ENCODE measurements at places on chromosomes 3 and 15.

DNA sequence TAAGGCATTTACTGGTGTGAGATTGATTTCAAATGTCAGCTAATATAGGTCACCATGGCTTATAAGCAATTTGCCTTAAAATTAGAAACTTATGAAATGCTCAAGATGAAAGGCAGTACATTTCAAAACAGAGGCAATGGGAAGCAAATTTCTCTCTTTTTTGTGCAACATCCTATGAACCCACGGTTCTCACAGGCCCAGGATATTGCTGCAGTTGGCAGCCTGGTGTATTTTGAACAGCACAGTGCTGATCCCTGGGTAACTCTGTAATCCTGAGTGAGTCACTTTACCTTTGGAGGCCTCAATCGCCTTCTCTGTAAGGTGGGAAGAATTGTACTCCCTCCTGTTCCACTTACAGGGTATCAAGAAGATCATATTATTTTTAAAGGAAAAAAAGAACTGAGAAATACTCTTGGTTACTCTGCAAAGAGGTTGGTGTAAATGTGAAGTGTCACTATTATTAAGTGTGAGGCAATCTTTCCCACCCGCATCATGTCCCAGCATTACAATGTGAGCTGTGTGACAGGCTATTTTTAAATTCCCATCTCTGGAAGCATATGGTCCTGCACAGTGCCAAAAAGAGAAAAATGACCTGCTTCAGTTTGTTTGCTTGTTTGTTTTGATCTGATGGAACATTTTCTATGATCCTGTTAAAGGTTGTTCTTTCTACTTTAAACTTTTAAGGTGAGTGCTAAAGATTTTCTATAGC is 190.1 kb upstream of the LPP start:
- no peak for DNase-seq

DNA sequence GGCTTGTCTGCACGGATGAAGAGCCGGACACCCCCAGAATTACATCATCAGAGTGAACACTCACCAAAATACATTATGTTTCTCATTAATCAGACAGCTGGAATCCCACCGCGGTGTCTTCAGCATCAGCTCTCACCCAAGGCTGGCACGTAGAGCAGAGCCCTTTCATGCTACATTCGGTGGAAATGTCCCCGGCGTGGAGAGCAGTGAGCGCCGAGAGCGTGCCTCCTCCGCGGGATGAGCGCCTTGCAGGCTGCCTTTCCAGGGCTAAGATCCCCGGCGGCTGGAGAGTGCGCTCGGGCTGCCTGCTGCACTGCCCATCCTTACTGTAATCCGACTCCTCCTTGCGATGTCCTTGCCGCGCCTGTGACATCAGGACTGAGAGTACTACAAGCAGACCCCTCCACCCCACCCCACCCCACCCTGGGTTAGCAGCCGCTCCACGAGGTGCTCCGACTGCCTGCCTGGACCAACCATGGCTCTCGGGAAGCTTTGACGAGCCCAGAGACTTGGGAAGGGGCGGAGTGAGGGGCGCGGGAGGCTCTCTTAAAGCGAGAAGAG is at the start of gene ZNF385D:
Gene ZNF385D (minus strand): TSS at position 380 of the 561 bp plus-strand sequence. CDS start 294 bp downstream, at position 86.
- peak; percentile 95 for DNase-seq

DNA sequence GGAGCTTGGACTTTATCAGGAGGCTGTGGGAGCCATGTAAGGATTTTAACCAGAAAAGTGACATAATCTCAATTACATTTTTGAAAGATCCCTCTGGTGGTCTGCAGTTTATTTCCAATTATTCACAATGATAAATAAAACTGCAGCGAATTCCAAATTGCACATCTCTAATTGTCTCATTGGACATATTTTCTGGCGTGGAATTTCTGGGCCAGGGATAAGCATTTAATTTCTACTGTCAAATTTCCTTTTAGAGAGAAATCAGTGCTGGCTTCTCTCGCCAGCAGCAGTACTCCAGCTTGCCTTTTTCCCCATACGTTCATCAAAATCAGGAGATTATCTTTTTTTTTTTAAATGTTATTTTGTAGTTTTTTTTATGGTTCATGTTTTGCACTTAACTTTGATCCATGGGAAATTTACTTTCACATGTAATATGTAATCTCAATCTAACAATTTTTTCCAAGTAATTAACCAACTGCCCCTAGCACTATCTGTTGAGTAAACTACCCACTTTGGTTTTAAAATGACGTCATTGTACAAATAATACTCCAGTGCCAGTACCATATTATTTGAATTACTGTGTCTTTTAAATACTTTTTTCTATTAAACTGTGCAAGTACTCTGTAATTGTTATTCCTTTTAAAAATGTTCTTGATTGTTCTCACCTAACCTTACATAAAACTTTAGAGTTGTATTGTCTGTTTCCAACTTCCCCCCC is 251.8 kb downstream of the ADAMTSL3 start:
- no peak for DNase-seq

DNA sequence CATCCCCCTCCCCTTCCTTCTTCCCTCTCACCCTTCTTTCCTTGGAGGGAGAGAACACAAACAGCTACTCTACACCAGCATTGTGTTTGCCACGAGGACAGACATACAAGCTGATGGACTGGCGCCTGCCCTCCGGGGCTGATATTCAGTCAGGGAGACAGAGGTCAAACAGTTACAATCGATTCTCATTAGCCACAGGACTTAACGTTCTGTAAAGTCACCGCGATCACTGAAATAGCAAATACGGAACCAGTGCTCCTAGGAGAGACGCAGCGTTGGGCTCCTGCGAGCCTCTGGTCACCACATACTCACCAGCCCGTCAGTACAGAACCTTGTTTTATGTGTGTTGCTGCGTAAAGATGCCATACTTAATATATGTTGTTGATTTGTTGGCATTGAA is 108.8 kb downstream of the LRRK1 start:
- DNase-seq = peak; percentile 27

- DNase-seq = no peak
These were observed 79.2 kb upstream of the OCA2 start for GRCh38 chr15:28178290-28178689.

GRCh38 chr15:42964476-42964875 is 43.9 kb upstream of the TTBK2 start:
- DNase-seq = no peak

- no peak for DNase-seq
These were observed 5.4 kb downstream of the CYFIP1 start for GRCh38 chr15:22974745-22975144.

Data from endodermal cell (in vitro differentiated cells).